ENCODE measurements at places on chromosomes 16 and 17. TPM values are rescaled to one million over a fixed set of nuclear protein-coding genes. Genes with fewer than 3 reads are reported as not detected.

DNA sequence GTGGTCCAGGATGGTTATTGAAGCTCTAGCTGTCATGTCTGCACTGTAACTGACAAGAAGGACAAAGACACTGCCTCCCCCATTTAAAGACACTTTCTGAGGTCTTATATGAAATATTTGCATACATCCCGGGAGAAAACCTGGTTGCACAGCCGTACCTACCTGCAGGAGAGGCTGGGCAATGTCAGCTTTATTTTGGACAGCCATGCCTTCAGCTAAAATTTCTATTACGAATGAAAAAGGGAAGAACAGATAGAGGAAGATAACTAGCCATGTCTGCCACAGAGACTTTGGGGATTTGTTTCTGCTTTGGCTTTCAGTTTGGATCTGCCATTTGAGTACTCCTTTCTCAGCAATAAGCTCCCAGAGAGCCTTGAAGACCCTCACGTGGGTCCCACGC, 19.0 kb downstream of the SLC7A6 start:
- H3K36me3 ChIP-seq, result peaks cover 18% of the 10 kb centered on the region
- peak overlapping the region; percentile 70 for H3K27ac ChIP-seq
- no peaks in the 10 kb centered on the region for H3K27me3 ChIP-seq
- no peak overlapping the region for H3K4me3 ChIP-seq
- peaks cover 63% of the 10 kb centered on the region for H3K4me1 ChIP-seq
- no peak for DNase-seq

DNA sequence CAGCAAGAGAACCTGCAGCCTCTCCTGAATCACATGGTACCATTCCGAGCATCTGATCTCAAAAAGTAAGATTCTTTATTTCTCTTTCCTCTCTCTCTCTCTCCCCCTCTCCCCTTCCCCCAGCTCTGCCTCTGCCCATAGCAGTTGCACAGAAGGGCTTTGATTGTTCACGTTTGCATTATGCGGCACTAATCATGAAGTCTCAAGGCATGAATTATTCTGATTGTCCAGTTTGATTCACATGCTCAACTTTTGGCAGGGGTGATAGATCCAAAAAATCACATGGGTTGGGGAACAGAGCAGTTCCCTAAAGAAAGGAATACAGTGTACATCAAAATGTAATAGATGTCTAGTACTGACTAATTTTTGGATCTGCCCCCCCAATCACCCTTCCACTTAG, 380.0 kb upstream of the SOX9 start:
- DNase-seq, result no peak
- H3K36me3 ChIP-seq, result no peaks in the 10 kb centered on the region
- H3K27ac ChIP-seq, result no peak overlapping the region
- H3K27me3 ChIP-seq, result no peaks in the 10 kb centered on the region
- H3K4me1 ChIP-seq, result no peaks in the 10 kb centered on the region

- H3K27ac ChIP-seq, result no peak overlapping the region
- peaks cover 2% of the 10 kb centered on the region for H3K27me3 ChIP-seq
These were observed 5.3 kb downstream of the MAF start for GRCh38 chr16:79595231-79595641.

- DNase-seq, result no peak
- no peaks in the 10 kb centered on the region for H3K36me3 ChIP-seq
- no peaks in the 10 kb centered on the region for H3K27me3 ChIP-seq
These were observed 869.5 kb upstream of the SOX9 start for GRCh38 chr17:71251276-71251675.

GRCh38 chr17:5608399-5609112, 24.2 kb upstream of the NLRP1 start:
- no peaks in the 10 kb centered on the region for H3K27me3 ChIP-seq
- H3K36me3 ChIP-seq, result no peaks in the 10 kb centered on the region

DNA sequence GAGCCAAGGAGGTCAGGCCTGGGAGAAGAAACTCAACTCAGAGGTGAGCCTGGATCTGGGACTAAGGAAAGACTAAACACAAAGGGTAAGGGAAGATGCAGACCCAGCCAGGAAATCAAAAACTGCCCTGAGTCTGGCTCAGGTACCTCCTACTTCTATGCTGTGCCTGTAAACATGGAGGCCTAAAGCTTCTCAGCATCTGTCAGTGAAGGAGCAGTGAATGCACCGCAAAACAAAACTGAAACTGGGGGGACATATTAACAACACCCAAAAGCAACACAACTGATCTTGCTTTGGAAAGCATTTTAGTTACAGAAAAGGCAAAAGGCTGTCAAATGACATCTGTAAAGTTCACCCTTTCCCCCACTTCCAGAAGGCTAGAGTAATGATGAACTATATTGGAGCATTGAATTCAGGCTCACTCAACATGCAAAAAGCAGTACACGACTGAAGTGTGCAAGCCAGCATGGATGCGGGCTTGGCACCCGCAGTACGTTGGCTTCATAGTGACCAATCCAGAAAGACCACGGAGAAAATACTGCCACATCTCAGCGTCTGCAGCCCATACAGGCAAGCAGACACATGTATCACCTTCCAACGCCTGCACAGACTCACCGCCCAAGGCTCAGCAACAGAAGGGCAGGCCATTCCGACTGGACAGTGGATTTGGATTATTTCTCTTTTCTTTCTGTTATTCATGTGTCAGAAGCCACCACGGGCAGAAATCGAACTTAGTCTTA, 3.8 kb downstream of the TBC1D16 start:
- peaks cover 6% of the 10 kb centered on the region for H3K27me3 ChIP-seq
- H3K4me1 ChIP-seq, result peaks cover 16% of the 10 kb centered on the region
- H3K4me3 ChIP-seq, result no peak overlapping the region

DNA sequence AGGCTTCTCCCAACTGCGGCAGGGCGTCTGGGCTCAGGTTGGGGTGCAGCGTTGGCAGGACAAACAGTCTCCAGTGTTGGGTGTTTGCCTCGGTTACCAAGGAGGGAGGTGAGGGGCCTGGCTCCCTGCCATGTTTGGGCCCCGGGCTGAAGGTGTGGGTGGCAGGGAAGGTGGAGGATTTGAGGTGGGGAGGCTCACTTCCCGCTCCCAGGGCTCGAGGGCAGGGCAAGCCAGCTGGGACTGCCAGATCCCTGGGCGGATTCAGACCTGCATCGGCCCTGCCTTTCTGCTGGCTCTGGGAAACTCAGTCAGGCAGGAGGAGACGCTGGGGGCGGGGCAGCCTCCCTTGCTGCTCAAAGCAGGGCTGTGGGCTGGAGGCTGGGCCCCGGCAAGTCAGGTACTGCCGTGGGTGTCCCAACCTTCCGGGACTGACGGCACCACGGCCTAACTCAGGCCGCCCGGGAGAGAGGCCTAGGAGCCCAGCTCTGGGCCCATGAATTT, 31.3 kb upstream of the KRT17 start:
- no peaks in the 10 kb centered on the region for H3K4me1 ChIP-seq
- H3K36me3 ChIP-seq, result no peaks in the 10 kb centered on the region
- DNase-seq, result no peak
- no peak overlapping the region for H3K27ac ChIP-seq
- no peak overlapping the region for H3K4me3 ChIP-seq

GRCh38 chr17:53950207-53950857, 127.6 kb downstream of the KIF2B start:
- no peaks in the 10 kb centered on the region for H3K4me1 ChIP-seq
- H3K36me3 ChIP-seq, result no peaks in the 10 kb centered on the region
- H3K4me3 ChIP-seq, result no peak overlapping the region
- no peak for DNase-seq
- H3K27ac ChIP-seq, result no peak overlapping the region
- no peaks in the 10 kb centered on the region for H3K27me3 ChIP-seq

DNA sequence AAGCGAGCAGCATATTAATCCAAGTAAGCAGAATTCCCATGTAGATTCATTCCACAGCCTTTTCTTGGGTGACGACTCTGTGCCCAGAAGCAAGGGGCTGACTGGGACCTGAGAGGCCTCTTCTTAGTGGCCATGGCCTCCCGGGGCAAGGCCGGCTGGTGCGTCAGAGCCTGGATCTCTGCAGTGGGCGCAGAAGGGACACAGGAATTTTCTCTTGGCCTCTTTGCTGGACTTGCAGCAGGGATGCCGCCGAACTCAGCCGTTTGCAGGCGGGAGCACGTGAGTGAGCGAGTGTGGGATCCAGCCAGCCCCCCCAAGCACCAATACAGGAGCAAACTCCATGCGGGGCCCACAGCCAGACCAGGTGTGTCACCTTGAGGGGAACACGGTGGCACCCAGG, 151.8 kb downstream of the RPTOR start:
- no peak for DNase-seq
- H3K27me3 ChIP-seq, result no peaks in the 10 kb centered on the region
- H3K27ac ChIP-seq, result no peak overlapping the region

- peaks cover 86% of the 10 kb centered on the region for H3K4me1 ChIP-seq
- no peak overlapping the region for H3K4me3 ChIP-seq
- peak overlapping the region; percentile 75 for H3K27ac ChIP-seq
- no peaks in the 10 kb centered on the region for H3K27me3 ChIP-seq
- H3K36me3 ChIP-seq, result no peaks in the 10 kb centered on the region
- DNase-seq, result peak; percentile 76
These were observed 10.6 kb upstream of the CCL5 start for GRCh38 chr17:35890774-35891155.

Gene CAPN15
- 186 TPM for total RNA-seq

Gene TEKT3
- total RNA-seq, result 0.58 TPM

Gene PRRT2
- 0.91 TPM for total RNA-seq

Gene CFAP97D1
- not detected for total RNA-seq

Gene SEZ6L2
- total RNA-seq, result not detected

Gene DUSP14
- 5.3 TPM for total RNA-seq

All from natural killer cell (primary cell).